GM12892 (cell line): ENCODE measurements at places on chromosomes 1 and 21.
A peak's percentile ranks its signal among the peaks of the same experiment; 100 is the strongest.

- no peak for DNase-seq
Measured at GRCh38 chr21:27953340-27954045, 986.6 kb upstream of the ADAMTS5 start.

DNA sequence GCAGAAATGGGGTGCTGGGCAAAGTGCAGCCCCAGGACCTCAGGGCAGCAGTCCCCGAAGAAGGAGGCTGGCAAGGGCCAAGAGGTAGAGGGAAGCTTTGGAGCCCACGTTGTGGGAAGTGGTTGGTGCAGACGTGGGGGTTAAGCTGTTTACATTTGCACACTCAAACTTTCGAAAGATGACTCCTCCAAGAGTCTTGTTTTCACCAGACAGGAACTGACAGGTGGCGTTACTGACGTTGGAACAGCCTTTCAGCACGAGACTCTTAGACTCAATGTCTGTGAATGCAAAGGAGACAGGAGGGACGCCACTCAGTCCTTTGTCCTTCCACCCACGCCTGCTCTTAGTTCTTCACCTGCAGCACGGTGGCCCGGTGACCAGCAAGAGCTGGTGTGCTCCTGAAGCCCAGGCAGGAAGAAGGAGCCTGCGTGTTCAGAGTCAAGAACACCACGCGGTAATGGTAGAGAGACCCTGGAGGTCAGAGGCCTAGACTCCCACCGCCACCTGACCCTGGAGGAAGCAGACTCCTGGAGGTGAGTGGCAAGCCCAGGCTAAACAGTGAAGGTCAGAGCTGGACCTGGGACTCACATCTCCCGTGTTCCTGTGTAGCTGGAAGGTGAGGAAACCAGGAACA lies 15.9 kb downstream of the LYPD8 start:
- DNase-seq = no peak

DNA sequence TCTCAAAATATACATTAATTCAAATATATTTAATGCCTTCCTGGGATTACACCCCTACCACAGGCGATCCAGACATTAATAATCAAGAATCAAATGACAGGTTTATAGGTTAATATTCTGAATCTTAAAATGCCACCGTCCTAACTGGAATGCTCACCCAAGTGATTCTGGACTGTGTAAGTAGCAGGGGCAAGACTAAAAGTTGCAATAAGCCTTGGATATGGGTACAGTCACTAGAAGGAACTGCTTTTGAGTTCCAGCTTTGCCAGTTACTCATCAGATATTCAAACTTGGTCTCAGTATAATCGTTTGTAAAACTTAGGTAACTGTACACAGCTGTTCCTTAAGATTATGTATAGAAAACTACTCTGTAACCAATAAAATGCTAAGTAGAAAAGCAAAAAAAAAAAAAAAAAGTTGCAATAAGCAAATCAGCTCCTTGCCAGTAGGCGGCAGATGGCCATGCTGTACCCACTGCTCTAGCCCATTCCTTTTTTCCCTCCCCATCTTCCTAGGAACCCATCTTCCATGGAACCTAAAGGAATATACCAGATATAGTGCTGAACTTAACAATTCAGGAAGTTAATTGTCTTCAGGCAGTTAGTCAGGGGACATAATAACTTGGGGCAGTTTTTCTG lies 10.5 kb downstream of the RO60 start:
- DNase-seq = no peak

DNA sequence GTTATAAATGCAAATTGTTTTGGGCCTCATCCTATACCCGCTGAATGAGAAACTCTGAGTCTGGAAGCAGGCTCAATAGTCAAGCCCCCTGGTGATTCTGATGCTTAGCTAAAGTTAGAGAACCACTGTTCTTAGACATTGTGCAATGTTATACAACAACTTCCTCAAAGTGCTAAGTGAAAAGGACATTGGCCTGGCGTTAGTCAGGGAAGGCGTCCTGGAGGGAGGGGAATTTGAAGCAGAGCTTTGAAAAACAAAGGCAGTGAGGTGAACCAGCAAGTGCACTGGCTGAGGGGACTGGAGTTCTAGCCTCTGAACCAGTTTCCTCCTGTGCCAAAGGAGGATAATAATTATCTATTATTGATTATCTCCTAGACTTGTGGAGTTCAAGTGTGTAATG lies 5.1 kb downstream of the CD1D start:
- DNase-seq = no peak

- no peak for DNase-seq
Measured at GRCh38 chr1:162538815-162539431, 22.6 kb upstream of the UAP1 start.

DNA sequence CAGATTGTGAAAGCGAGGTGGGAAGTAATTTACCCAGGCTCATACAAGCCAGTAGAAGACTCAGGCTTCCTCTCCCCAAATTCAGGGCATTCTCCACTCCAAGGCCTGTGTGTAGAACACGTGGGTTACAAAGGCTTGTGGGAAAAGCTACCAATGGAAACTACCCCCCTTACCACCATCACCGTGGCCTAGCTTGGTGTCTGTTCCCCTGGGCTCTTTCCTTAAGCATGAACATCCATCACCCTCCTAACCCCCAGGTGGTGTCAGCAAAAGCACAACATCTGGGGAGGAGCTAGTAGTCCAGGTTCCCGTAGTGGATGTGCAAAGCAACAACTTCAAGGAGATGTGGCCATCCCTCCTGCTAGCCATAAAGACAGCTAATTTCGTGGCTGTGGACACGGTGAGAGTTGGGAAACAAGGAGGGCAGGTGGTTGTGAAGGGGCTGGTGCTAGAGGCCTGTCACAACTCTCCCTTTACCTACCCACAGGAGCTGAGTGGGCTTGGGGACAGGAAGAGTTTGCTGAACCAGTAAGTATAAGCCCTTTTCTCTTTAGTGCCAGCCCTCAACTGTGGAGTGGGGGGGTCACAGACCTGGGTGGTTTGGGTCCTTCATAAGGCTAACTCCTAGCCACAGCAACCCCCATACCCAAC lies 701 bp upstream of the MUTYH start:
- no peak for DNase-seq

GRCh38 chr1:3660704-3661103 lies 8.4 kb downstream of the TP73 start:
- DNase-seq = no peak

- peak; percentile 75 for DNase-seq
Measured at GRCh38 chr1:54810153-54810942, 9.2 kb upstream of the TTC22 start.

- DNase-seq = no peak
Measured at GRCh38 chr1:200036619-200037270, 9.2 kb downstream of the NR5A2 start.

DNA sequence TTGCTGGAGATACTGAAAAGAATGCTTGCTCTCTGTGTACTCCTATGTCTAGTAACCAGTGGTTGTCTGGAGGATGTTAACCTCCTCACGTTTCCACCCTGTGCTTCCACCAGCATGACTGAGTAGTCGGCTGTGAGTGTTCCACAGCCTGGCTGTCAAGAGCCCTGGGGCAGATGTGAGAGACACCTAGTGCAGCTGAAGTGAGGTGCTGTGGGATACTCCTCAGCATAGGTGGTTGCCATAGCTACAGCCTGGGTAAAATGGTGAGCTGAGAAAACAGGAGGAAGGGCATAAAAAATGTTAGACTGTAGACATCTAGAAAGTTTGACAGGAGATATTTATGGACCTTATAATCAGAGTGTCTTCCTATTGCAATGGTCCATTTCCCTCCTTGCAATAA lies 15.8 kb downstream of the IVL start:
- DNase-seq = no peak

- no peak for DNase-seq
Measured at GRCh38 chr1:47724432-47724999, 272.7 kb downstream of the TRABD2B start.

DNA sequence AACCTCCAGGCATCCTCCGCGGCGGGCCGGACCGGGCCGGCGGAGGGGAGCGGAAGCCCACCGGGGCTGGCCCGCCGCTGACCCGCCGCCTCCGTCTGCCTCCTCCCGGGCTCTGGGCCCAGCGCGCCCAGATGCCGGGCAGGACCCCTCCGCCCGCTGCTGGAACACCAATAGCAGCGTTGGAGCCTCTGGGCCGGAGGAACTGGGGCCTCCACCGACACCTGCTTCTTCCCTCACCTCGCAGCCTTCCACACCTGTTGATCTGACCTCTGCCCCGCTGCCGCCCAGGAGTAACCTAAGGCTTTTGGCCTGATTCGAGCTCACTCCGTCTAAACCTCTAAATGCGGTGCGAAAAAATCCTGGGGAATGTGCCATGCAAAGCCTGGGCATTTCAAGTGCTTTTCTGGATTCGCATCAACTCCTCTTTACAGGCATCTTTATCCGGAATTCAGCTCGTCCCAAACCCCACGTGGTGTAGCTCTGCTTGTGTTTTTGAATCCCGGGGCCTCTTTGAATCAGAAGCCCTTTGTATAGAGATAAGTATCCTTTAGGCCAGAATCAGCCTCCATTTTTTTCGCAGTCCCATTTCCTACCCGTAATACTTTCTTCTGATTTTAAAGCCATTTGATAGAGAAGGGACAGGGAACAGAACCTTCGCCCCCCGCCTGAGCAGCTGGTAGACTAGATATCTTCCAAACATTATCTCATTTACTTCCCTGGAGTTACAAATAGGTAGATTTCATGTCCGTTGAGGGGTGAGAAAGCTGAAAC lies 680 bp upstream of the CNN3 start:
- DNase-seq = no peak

- DNase-seq = no peak
Measured at GRCh38 chr1:98887507-98887906, 117.2 kb downstream of the PLPPR5 start.

DNA sequence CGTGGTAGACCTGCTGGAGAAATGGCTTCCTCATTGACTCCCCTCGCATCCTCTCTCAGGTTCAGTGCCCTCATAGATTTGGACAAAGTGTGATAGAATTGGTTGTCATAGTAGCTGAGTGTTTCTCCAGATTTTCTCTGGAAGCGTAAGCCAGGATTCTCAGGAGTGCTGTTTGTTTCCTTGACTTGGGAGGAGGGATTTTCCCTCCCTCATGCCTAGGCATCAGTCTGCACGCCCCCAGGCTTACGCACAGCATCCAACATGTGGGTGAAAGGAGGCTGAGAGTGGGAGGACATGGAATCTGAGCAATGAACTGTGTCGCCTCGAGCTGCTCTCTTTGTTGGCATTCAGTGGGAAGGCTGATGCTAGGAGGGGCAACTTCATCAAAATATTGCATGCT lies 503.5 kb downstream of the LTN1 start:
- no peak for DNase-seq

DNA sequence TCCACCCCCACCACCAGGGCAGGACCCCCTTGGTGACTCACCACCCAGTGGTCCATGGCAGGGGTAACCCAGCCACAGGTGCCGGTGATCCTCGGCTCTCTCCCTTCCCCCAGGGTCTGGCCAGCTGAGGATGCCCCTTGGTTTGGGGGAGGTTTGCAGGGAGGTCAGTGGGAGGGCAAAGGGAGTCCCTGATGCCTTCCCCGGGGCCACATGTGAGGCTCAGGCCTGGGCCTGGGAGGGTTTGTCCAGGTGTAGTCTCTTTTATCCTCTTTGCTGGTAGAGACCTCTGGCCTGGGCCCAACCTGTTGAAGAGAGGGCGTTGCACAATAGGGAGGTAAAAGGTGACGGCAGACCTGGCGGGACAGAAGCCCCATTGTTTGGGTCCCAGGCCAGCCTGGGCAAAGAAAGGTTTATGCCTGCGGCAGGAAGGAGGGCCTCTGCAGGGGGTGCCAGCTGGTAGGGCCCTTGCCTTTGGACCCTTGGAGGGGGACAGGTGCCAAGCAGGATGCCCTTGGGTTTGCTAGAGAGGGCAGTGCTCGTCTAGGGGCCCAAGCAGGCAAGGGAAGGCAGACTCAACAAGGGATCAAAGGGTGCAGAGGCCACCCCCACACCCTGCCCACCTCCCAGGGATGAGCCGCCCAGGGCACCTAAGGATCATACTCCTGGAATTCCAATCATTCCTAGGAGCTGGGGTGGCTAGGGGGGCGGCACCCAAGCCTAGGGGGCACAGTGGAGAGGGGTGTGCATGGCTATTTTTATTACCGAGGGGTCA lies 760 bp upstream of the TINAGL1 start:
- no peak for DNase-seq

DNA sequence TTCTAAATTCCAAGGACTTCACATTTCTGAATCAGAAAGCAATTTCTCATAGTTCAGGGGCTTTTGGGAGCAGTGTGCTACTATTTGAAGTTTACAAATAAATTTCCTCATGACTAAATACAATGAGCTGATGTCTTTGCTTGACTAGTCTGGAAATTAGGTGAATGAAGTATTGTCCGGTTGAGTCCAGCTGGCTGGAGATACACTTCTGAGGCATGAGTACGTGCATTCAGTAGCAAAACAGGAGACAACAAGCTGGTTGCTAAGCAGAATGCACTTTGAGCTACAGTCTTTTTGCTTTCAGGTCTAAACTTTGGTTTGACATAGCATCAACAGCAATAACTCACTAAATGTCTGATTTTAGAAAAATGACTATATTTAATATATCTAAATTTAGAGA lies 27.1 kb downstream of the ZNHIT6 start:
- no peak for DNase-seq

- no peak for DNase-seq
Measured at GRCh38 chr21:14630556-14631069, 84.5 kb upstream of the SAMSN1 start.

- no peak for DNase-seq
Measured at GRCh38 chr1:226624526-226624925, 76.0 kb downstream of the STUM start.

DNA sequence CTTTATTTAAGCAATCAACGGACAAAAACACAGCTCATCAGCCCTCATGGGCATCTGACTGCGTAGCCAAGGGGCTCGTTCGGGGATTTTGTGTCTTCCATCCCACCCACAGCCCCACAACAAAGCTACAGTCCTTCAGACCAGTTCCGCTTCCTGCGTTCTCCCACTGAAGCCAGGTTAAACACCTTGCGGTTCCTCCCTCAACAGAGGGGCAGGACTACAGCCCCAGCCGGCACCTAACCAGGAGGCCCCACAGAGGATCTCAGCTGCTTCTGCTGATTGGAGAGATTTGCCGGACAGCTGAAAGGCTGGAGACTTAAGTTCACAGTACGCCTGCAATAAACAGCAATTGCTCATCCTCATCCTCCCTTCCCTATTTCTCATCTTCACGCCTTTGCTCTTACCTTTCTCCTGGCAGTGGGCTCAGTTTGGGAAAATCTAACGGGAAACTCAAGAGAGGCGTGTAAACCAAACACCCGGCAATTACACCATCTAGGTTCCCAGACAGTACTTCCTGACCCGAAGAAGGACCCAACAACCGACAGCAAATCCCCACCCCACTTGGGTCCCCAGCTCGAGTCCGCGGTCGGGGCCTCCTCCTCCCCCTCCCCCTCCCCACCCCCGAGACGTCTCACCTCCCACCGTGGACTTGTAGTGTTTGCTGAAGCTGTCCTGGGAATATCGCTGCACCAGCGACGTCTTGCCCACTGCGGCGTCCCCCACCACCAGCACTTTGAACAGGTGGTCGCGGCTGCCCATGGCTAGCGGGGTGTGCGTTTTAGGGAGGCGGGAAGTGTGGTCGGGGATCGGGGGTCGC lies 876 bp downstream of the RAB29 start:
- DNase-seq = no peak
